ENCODE measurements at places on chromosomes 16 and 17.

- no peak for DNase-seq
Measured at GRCh38 chr16:22924492-22924891, 110.5 kb downstream of the HS3ST2 start.

- DNase-seq = no peak
Measured at GRCh38 chr17:62717889-62718288, 90.2 kb downstream of the MARCHF10 start.

GRCh38 chr17:1455291-1455796 lies 688 bp downstream of the CRK start:
- DNase-seq = peak; percentile 21

- no peak for DNase-seq
Measured at GRCh38 chr16:50167556-50167955, 14.4 kb downstream of the TENT4B start.

Data from stimulated activated CD4-positive, alpha-beta T cell treated with anti-CD3 and anti-CD28 coated beads, Interleukin-12 subunit alpha, Interleukin-12 subunit beta, amount 100 ng/mL, for 4 hours (primary cell).